Stimulated activated CD4-positive, alpha-beta T cell treated with anti-CD3 and anti-CD28 coated beads, Interleukin-1b, Interleukin-23, amount 100 ng/mL, for 1 hour (primary cell): ENCODE measurements at places on chromosomes 4 and X.

- no peak for DNase-seq
Observed at GRCh38 chrX:70033348-70034051, 16.2 kb downstream of the AWAT2 start.

DNA sequence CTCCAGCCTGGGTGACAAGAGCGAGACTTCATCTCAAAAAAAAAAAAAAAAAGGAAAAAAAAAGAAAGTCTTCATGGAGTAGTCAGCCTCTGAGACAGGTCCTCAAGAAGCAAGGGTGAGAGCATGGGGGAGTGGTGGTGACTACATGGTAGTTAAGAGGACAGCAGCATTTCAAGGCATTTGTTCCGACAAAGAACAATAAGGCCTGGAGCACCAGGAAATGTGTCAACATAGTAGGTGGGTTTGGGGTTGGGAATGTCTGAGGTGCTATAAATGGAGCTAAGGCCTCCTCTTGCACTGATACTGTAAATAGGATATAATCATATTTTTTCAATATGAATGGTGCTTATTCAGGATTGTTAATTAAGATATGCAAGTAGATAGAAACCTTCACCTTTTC, 34.4 kb downstream of the GPR82 start:
- DNase-seq, result no peak

GRCh38 chr4:74944354-74944793, 11.5 kb downstream of the PARM1 start:
- no peak for DNase-seq

- no peak for DNase-seq
Observed at GRCh38 chrX:12390301-12390700, 252.0 kb downstream of the FRMPD4 start.

DNA sequence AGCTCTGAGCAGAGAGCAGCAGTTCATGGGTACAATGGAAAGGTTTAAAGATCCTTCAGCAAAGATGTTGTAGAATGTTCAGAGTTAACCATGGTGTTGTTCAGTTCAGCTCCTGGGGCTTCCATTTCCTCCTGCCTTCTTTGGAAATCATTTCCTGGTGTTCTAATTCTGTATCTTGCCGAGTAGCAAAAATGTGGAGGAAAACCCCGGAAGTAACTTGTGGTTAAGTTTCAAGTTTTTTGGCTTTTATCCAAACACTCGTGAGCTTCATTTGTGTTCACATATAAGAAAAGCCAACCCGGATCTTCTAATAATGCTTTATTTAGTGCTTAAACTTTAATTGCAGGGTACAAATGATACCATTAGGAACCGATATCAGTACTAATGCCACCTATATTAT, 33.6 kb upstream of the ARX start:
- no peak for DNase-seq

DNA sequence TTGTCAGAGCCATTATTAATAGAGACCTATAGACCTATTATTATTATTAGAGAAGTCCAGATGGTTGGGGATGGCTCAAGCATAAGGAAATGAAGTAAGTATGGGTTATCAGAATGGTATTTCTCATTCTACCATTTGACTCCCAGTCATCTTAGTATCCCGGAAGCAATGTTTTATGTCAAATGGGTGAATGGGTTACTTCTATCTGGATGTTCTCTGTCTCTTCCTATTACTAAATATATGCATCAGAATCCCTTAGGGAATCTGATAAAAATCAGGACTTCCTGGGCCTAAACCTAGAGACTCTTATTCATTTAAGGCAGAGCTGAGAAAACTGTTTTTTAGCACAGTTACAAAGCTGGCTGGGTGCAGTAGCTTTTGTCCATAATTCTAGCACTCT, 149.9 kb downstream of the SLC10A7 start:
- DNase-seq, result no peak

DNA sequence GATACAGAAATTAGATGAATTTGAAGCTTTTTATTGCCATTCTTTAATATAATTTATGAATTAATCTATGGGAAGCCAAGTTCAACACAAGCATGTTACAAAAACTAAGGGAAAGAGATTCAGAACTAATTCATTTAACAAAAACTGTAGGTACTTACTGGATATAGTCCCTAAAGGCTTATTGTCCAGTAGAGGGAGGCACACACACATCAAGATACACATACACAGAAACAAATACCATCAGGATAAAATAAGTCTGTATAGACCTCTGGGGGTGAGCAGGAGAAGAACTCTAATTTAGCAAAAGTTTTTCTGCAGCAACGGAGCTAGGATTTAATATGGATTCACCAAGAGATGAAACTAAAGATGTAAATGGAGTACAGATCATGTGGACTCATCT, 83.0 kb upstream of the IL13RA1 start:
- DNase-seq, result no peak

GRCh38 chr4:127055357-127055756, 577.4 kb upstream of the INTU start:
- DNase-seq, result no peak

- no peak for DNase-seq
Observed at GRCh38 chrX:97065066-97065465, 181.4 kb downstream of the RPA4 start.

DNA sequence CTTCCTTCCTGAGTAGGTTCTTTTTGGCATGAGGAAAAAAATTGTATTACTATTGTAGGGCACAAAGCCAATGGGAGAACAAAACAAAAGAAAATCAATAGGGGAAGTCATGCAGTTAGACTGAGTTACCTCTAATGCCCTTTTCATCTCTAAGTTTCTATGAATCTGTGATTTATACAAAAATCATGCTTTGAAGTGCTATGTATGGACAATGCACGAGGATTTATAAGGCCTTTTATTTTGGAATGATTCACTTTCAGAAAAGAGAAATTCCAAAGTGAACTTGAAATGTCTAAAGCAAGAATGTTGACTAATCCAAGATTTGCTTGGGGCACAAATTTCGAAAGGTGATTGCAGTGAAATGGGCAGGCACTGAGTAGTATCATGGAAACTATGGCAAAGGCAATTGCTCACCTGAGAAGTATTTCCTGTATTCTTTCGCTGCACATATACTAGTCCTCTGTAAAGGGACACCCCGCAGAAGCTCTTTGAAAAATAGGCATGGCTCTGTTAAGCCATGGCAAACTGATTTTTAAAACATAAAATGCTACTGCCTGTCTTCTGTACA, 52.8 kb downstream of the ADGRG4 start:
- no peak for DNase-seq

DNA sequence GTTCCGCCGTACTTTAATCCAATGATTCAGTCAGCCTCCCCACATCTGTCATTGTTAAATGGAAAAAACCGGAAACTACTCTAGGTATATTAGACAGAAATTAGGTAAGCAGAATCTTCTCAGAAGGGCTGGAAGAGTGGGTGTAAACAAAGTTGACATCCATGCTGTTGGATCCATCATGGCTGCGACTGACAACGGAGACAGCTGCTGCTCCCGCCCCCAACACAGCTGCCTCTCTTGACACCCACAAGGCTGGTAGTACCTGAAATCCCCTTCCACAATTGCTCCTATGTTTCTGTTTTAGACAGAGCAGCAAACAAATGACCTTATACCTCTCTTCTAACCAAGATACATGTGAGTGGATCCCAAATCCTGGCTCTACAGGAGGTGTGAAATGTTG, 66.6 kb downstream of the RXFP1 start:
- no peak for DNase-seq

DNA sequence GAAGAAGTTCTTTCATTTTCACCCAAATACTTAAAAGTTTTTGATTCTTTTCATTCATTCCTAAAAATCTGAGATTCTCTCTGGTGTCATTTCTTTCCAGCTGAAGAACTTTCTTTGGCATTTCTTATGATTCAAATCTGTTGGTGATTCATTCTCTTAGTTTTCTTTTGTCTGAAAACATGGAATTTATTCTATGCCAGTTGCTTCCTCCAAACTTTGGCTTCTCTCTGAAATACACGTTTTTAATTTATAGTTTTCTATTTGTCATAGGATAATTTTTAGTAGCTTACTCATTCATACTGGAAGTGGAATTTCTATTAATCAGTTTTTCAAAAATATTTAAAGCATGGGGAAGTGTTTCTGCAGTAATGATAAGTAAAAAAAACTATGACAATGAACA, 1012.0 kb downstream of the RPA4 start:
- DNase-seq, result no peak

- DNase-seq, result no peak
Observed at GRCh38 chr4:38723726-38724474, 58.9 kb downstream of the TLR10 start.

GRCh38 chr4:26060286-26060685, 146.3 kb downstream of the SMIM20 start:
- no peak for DNase-seq

DNA sequence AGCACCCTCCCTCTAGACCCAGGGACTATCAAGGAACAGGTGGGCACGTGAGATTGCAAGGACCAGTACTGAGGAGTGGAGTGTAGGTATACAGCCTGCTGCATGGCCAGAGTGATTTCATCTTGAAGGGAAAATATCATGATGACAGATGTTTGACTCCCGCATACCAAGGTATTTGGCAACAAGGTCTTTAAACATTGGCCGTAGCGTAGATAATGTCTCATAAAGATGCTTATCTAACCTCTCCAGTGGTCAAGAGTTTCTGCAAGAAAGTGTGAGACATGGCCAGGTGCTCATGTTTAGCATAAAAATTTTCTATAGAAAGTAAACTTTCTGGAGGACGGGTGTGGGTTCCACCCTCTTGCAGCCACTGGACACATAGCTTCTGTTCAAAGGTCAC, 18.7 kb upstream of the ZNF630 start:
- no peak for DNase-seq
